M059J (cell line): ENCODE measurements at places on chromosomes 5 and 9. TPM values are rescaled to one million over a fixed set of nuclear protein-coding genes. Genes with fewer than 3 reads are reported as not detected.

DNA sequence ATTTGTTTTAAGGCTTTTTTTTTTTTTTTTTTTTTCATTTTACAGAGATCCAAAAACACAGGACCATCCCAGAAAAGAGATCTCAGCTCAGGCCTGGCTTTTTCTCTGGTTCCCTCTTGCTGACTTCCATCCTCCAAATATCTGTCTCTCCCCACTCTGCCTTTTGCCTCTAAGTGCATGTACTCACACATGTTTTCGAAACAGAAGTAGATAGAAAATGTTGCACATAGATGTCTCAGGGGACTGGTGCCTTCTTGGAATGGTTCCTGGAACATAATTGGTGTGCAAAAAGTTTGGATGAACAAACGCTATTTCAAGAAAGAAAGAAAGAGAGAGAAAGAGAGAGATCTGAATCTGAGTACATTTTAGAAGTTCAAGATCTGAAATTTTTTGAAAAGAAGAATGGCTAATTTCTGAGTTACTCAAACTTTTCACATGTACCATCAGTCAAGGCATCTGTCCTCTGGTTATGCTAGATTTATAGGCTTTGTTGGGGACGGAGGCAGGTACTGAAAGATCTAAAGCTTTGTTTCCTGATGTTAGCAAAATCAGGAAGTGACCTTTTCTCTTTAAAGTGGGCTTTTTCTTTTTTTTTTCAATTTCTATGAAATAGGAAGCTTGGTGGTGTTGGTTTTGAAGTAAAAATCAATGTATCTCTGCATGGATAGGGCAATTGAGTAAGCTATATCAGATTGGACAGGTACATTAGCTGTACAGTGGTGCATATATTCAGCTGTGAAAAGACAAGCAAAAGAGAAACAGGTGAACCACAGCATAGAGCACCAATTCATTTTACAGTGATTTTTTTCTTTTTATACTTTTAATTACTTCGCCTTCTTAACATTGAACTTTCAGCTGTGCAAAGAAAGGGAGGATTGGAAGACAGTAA is 8.5 kb upstream of the TNFSF8 start:
- no peak for DNase-seq

The GRM6 gene
- total RNA-seq = not detected in 2 replicates

DNA sequence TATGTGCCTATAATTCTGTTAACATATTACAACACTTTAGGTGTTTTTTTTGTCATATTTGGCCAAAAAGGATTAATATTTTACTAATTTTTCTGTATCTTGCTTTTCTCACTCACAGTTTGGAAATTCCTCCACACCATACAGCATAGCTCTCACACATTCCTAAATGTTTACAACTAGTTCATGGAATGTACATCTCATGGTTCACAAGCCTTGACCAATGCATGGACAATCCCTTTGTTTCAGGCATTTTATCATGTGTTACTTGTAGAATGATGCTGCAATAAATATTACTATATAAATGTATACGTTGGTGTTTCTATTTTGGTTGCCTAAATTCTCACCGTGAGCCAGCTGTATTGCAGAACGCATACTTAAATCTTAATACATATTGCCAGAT is 80.5 kb upstream of the SPATA31C2 start:
- DNase-seq = no peak

GRCh38 chr9:88216126-88216995 is 78.1 kb upstream of the SPATA31C2 start:
- no peak for DNase-seq

DNA sequence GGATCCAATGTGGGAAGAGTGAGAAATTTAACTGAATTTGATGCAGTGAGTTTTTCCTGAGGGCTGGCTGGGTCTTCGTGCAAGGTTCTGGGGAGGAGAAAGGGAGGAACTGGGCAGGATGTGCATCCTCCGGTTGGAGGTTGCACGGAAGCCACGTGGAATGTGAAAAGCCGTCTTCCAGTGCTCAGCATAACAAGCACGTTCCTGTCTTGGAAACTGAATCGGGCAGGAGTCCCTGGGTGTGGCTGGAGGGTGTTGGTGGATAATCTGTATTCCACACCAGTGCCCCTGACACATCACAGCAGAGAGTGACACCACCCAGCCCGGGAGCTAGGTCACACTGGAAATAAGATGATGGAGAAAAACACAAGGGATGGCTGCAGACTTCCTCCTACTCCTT is 154.3 kb downstream of the C5orf15 start:
- peak; percentile 38 for DNase-seq

DNA sequence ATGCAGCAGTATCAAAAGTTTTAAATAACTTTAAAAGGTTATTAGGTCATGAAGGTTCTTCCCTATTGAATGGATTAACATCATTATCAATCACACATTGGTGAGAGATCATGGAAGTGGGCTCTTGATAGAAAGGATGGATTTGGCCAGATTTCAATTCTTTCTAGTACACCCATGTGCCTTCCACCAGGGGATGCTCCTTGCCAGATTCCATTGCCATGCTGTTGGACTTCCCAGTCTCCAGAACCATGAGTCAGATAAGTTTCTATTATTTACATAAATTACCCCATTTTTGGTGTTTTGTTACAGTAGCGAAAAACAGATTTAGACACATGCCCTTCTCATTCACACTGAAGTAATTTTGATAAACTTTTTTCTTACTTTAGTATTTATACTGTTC is 1010.6 kb upstream of the C9orf72 start:
- no peak for DNase-seq

DNA sequence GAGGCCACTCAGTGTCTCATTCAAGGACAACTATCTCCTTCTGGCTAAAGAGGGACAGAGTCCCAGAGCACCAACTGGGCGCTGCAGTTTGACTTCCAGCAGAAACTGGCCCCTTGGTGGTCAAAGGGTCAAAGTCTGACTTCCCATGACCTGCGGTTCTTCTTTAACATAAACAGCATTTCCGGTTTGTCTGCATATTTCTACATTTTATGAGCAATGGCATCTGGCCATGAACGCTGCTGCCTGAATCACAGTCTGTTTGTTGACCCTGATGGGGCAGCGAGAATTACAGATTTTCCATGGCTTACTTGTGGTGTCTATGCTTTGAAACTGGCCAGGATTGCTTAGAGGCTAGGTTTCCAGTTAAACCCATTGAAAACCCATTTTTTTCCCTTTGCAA is 1.3 kb downstream of the TNFSF15 start:
- DNase-seq = peak; percentile 97

DNA sequence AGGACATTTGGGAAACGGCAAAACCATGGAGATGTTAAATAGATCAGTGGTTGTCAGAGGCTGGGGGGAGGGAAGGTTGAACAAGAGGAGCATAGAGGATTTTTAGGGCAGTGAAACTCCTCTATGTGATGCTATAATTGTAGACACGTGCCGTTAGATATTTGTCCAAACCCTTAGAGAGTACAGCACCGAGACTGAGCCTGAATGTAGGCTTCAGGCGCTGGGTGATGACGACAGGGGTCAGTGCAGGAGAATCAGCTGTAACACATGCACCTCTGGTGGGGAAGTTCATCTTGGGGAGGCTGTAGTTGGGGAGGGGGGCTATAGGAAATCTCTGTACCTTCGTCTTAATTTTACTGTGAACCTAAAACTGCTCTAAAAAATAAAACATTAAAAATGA is 22.2 kb upstream of the CLPTM1L start:
- no peak for DNase-seq

The CMBL gene
- 6.6 and 11.4 TPM in 2 replicates for total RNA-seq

The HAVCR2 gene
- 0.84 and 3.9 TPM in 2 replicates for total RNA-seq

The PLEKHG4B gene
- total RNA-seq = 5.7 and 9.9 TPM in 2 replicates

DNA sequence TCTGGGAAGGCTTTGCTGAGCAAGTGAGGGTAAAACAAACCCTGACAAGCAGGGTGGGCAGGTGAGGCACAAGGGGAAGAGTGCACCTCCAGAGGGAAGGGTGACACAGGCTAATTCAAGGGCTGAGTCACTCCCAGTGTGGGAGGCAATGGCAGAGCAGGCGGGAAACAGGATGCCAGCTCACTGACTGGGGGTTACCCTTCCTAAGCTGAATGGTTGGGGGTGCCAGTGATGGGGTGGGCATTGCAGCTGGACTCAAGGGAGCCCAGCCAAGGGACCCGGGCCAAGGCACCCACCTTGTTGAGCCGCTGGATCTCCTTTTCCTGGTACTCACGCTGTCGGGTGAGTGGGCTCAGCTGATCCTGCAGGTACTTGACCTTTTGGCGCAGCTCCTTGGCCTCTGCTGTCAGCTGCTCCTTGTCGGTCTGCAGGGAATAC is 18.4 kb downstream of the GPX3 start:
- DNase-seq = peak; percentile 74

The IFNA13 gene
- total RNA-seq = not detected in 2 replicates

DNA sequence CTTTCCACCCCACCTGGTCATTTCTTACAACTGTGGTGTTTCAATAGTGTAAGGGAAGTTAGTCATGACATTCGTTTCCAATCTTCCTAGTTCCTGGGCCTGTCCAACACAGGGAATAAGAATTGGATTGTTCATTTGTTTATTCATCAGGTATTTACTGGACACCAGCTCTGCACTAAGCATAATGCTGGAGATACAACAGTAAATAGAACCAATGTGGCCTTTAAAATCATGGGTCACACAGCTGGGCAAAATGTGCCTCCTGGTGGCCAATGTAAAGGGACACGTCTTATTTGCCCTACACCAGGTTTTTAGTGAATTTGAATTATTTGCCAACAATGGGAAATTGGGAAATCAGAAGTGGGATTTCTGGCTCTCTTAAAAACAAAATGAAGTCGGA is 10.4 kb downstream of the ABLIM3 start:
- peak; percentile 74 for DNase-seq

The C9orf153 gene
- total RNA-seq = not detected in 2 replicates

GRCh38 chr5:6900247-6901227 is 187.3 kb downstream of the TENT4A start:
- no peak for DNase-seq

- DNase-seq = no peak
These were observed 46.2 kb downstream of the RECK start for GRCh38 chr9:36082931-36083330.

DNA sequence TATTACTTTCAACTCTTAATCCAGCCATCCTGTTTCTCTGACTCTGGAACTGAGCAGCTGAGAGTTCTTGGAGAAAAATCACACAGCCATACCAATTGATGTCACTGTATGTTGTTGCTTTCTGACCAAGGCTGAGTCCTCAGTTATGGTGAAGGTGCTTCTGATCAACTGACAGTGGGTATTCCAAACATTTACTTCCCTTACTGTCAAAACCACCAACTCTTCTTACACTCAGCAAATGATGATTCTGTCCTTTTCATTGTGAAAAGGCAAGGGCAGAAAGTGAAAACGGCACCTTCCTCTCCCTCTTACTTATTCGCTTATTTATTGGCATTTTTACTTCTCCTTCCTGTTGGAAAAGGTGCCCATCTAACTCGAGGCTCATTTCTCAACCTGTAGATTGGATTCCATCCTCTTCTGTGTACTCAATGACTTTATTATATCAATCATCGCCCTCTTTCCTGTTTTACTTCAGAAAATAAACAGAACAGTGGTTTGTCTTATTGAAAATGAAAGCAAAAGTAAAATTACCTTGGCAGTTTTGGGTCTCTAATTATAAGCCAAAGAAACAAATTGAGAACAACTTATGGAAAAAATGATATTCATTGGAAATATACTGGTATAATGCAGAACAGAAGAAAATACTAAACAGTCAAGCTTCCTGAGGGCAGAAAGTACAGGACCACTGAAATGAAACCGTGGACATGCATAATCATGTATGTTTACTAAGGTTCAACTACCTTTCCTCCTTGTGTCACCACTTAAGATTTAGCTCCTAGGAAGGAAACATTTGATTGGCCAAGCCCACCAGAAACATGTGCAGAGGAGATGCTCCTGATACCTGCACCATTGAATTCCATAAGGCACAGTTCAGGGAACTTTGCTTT is 104.5 kb upstream of the CHD1 start:
- DNase-seq = peak; percentile 20

The SLC1A3 gene
- total RNA-seq = 17.0 and 27.2 TPM in 2 replicates

DNA sequence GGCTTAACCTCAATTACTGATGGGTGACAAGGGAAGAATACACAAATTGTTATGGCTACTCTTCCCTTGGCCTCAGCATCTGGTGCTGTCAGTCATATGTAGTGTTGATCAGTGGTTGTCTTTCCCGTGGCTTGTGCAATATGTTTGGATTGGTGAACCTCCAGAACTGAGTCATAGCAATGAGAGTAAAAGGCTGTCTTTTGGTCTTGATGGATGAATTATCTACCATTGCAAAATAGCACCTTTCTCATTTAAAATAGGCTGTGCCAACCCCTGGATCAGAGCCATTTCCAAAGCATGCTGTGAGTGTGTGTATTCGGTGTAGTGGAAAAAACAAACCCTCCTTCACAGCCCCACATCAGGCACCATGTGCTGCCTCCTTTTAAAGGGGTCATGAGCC is 14.6 kb upstream of the F2R start:
- peak; percentile 88 for DNase-seq

DNA sequence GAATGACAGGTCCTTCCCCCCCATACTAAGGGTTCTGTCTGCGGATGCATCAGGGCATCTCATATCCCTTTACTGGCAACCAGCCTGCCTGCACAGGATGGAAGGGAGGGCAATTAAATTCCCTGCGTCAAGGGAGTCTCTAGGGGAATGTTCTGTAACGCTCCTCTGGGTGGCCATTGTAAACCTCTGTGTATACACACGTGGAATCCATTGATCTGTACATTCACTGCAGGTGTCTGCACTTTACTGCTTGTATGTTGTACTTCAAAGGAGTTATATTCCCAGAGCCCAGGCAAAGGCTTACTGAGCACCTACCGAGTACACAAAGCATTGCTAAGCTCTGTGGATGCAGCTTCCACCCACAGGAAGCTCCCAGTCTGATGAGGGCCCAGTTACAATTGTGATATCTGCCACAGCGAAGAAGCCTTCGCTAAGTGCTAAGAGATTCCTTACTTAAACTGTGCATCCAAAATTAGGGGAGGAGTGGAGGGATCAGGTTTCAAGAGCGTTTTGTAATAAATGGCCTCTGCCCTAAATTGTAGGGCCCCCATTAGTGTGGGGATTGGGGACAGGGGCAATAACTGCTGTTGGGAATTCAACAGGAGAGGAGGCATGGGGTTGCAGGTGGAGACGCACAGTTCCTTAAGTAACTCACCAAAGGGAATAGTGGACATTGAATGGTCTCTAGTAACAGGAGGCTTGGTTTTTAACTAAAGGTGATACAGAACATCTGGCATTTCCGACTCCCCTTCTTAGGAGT is 1.5 kb upstream of the RETREG1 start:
- no peak for DNase-seq

- no peak for DNase-seq
These were observed 15.7 kb downstream of the CEP72 start for GRCh38 chr5:627840-628239.

- no peak for DNase-seq
These were observed 26.2 kb downstream of the NREP start for GRCh38 chr5:111730659-111731382.

The LHFPL2 gene
- 19.1 and 29.6 TPM in 2 replicates for total RNA-seq

The TCOF1 gene
- 21.4 and 33.7 TPM in 2 replicates for total RNA-seq

The POU5F2 gene
- total RNA-seq = 0.02 TPM in 1 of 2 replicates, not detected in the other

GRCh38 chr9:116381350-116381749 is 227.8 kb downstream of the PAPPA start:
- DNase-seq = no peak

DNA sequence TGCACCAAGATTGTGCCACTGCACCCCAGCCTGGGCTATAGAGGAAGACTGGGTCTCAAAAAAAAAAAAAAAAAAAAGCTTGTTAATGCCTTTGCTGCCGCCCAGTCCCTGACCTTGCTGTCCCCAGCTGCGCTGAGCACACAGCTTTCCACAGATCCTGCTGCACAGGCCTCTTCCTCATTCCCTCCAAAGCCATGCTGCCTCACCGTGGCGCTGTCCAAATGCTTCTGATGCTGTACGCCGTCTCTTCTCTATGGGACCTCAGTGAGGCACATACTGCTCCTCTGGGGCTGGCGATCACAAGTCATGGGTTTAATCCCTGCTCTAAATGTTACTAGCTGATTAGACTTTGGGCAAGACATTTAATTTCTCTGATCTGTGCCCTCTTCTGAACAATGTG is 234.1 kb downstream of the FBXL7 start:
- DNase-seq = no peak
